Natural killer cell (primary cell): ENCODE measurements at places on chromosomes 4 and X. TPM values are rescaled to one million over a fixed set of nuclear protein-coding genes. Genes with fewer than 3 reads are reported as not detected.

GRCh38 chr4:182486881-182487280 is 243.7 kb downstream of the TENM3 start:
- DNase-seq: no peak

- no peak for DNase-seq
Observed at GRCh38 chrX:15882704-15883539, 28.3 kb upstream of the AP1S2 start.

DNA sequence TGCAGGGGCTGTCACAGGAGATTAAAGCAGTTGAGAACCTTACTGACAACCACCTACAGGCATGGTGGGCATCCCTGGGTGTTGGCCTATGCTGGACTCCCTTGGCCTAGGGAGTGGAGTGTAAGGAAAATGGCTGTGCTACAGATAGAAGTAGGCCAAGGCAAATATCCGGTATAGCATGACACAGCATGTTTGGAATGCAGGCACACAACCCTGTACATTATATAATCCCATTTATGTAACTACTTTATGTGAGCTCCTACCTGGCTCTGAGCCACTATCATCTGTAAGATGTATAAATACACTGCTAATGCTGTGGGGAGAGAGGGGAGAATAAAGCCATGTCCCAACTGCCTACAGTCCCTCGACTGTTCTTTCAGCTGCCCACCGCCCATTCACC is 38.7 kb upstream of the KCTD8 start:
- no peak for DNase-seq

- no peak for DNase-seq
Observed at GRCh38 chr4:26000274-26000950, 86.4 kb downstream of the SMIM20 start.

GAGE2A gene
- total RNA-seq: not detected

GRCh38 chr4:90081432-90082144 is 45.6 kb upstream of the CCSER1 start:
- DNase-seq: no peak

DNA sequence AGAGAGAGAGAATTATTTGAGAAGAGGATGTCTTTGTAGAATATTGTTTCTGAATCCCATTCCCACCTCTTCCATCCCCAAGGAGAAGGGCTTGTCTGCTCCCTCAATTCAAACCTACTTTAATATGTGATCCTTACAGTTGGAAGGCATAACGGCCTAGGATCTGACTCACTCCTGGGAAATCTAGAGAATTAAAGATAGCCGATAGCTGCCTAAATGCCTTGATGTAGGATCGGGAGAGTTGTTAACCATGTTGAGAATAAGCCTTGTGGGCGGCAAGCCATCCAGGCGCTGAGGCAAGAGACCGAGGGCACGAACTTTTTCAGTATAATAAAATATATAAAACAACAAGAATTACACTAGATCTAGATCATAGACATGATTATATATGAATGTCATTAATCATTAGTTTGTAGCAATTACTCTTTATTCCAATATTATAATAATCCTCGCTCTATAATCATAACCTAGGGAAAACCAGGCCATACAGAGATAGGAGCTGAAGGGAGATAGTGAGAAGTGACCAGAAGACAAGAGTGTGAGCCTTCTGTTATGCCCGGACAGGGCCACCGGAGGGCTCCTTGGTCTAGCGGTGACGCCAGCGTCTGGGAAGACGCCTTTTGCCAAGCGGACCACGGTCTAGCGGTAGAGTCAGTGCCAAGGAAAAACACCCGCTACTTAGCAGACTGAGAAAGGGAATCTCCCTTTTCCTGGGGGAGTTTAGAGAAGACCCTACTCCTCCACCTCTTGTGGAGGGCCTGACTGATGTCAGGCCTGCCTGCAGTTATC is 13.5 kb downstream of the EMCN start:
- DNase-seq: no peak

BRS3 gene
- total RNA-seq: not detected

IL21 gene
- not detected for total RNA-seq

DNA sequence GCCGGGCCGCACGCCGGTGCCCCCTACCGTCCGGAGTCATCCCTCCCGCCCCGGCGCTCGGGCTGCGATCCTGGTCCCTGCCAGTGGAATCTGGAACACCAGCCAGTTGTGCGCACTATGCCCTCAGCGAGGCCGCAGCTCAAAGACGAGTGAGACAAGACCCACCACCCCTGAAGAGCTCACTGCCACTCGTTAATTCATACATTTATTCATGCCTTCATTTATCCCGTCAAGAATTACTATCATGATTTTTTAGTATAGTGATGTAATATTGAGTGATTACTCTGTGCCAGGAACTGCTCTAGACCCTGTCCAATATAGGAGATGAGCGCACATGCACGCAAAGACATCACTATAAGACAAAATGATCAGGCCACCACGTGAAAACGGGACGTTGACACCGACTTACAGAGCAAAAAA is 247 bp upstream of the PPA2 start:
- no peak for DNase-seq

- no peak for DNase-seq
Observed at GRCh38 chr4:37689353-37690095, 3.3 kb upstream of the RELL1 start.

DNA sequence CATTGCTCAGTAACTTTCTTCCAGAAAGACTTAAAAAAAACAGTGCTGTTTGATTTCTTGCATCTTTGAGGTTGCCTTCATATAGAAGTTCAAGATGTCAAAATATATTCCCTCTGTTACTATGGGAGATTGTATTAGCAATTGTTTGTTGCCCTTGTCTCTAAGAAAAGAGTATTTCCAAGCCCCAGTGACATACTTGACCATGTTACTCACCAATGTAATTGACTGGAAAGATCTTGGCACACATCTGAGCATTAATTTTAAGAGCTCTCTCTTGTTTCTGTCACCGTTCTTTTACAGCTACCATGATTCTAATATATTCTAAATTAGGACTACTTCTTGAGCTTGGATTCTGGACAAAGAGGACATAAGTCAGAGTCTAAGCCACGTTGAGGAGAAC is 902.7 kb upstream of the EPHA5 start:
- no peak for DNase-seq

GRCh38 chrX:148333989-148334388 is 166.4 kb upstream of the AFF2 start:
- DNase-seq: no peak

BMPR1B gene
- total RNA-seq: not detected

GRCh38 chrX:101417981-101418841 is 10.2 kb downstream of the HNRNPH2 start:
- peak; percentile 55 for DNase-seq

PCDH18 gene
- not detected for total RNA-seq

USP38 gene
- 36.7 TPM for total RNA-seq

DNA sequence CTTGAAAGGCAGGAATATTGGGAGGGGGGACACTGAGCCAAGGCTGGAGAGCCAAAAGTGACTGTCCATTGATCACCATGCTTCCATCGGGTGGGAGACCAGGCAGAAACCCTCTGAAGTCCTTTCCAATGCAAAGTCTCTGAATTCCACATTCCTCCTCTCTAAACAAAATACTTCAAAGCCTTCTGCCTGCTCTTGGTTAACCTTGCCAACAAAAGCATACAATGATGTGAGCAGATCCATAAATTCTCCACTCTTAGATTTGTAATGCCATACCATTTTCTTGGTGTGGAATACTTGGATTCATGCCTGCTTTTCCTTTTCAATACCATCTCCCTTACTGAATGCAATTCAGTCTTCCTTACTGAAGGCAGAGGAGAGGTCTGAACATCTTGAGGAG is 74.1 kb upstream of the FAM9B start:
- no peak for DNase-seq

HEPH gene
- total RNA-seq: not detected

GRCh38 chr4:20625426-20625825 is 74.8 kb upstream of the PACRGL start:
- DNase-seq: no peak

DNA sequence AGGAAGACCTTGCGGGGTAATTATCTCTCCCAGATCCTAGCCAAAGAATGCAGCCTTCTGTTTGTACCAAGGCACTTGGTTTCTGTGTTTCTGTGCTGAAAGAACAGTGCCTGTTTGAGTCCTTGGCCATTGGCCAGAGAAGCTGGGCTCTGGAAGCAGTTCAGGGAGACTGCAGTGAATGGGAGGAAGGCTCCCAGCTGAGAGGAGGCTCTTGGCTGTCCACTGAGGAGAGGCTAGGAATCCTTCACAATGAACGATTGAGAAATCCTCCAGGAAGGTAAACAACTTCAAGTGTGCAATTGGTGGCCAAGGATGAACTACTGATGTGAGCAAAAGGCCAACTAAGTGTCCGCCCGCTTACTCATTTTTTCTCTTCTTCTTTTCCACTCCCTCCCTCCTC is 61.3 kb downstream of the HS3ST1 start:
- DNase-seq: no peak

GRCh38 chrX:16601885-16602284 is 48.1 kb upstream of the S100G start:
- DNase-seq: no peak
